ENCODE measurements at places on chromosomes 2 and 18.

GRCh38 chr2:189233527-189233926, 54.0 kb upstream of the COL5A2 start:
- DNase-seq: no peak

- peak; percentile 33 for DNase-seq
Observed at GRCh38 chr2:173075056-173075780, 428 bp upstream of the MAP3K20 start.

DNA sequence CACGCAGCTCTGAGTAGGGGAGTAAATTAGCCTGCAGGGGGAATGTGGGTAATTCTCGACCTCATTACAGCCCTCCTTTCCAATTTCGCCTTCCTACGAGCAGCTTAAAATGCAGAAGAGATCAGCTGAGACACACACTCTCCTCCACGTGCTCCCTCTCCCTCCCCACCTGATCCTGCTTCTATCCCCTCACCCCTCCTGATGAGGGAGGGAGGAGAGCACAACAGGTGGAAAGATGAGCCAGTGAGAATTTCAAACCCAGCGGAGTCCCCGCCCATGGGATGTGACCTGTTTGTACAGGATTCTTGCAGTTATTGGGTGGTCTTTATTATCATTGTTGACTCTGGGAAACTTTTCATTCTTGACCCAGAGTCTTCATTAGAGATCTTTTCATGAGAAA, 35.5 kb downstream of the DDX18 start:
- DNase-seq: no peak

DNA sequence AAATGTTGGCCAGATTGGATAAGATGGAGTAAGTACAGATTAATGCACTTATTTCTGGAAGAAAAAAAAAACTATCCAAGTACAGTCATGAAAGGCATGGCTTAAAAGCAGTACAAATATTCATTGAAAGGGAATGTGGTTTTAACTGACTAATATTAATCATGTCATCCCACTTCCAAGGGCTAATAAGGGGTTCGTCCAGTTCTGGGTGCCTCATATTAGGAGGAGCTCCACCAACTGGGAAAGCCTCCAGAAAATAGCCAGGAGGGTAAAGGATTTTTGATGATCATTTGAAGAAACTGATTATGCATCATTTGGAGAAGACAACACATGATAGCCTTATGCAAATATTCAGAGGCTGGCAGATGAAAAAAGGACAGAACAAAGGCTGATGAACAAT, 115.2 kb upstream of the ARL5A start:
- no peak for DNase-seq

DNA sequence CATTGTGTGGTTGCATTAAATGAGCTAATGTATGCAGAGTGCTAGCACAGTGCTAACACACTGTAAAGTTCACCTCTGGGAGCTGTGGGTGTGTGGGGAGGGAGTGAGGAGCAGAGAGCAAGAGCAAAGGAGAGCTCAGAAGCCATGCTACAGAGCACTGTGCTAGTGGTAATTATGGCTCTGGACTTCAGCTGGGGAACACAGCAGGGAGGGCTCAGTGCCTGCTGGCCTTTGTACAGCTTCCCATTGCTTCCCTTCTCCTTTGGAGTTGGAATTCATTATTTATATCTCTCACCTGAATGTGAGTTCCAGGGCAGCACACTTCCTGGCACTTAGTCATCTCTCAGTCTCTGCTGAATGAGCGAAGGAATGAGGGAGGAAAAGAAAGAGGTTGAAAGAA, 2.5 kb upstream of the PLA2R1 start:
- no peak for DNase-seq

GRCh38 chr2:51960841-51961335, 929.0 kb upstream of the NRXN1 start:
- DNase-seq: no peak

DNA sequence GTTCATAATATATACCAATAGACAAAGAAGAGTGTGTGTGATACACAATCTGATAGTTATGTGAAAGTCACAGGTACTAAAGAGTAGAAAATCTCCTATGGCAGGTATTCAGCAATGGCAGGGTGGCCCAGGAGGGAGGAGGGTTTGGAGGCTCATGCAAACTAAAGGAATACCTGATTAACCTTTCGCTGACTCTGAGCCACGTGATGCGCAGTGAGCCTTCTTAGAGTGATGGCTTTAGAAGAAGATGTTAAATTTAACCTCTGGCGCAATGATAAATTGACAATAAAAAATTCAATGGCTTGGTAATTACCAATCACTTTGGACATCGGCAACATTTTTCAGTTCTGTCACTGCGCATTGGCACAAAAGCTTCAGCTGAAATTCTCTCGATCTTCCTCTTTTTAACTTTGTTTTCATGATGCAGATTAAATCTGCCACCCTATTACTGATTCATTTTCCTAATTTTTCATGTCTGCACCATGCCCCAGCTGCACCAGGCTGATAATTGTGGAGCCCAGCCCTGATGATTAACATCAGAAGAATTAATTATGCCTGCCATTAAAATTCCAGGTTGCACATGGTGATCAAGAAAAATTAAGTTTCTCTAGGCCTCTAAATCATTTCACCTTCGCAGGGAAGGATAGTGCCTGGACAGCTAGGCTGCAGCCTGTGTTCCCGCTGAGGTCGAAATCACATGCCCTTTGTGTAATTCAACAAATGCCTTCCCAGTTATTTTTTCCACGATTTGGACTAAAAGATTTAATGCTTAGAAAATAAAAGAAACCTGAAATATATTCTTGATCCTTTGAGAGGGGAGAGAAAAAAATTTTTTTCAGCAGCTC, 250.6 kb upstream of the HNRNPA3 start:
- DNase-seq: no peak

GRCh38 chr2:165985120-165985519, 31.5 kb upstream of the TTC21B start:
- no peak for DNase-seq

DNA sequence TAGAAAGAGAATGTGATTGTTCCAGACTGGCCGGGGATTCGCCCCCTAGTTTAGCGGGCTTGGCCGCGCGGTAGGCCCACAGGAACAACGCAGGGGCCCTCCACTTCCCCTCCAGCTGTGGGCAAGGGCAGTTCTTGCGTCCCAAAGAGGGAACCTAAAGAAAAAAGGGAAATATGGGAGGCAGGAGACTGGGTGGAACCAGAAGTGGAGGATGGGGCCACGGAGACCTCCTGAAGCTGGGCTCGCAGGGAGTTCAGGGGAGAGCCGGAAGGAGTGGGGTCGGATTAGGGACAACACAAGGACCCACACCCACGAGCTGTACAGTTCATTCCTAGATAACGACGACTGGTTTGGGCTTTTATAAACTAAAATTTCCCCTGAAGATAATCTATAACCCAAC, 18.2 kb downstream of the GNLY start:
- no peak for DNase-seq

GRCh38 chr2:209840434-209840833, 68.8 kb downstream of the UNC80 start:
- DNase-seq: no peak

- no peak for DNase-seq
Observed at GRCh38 chr18:69109686-69110085, 291.0 kb upstream of the DOK6 start.

DNA sequence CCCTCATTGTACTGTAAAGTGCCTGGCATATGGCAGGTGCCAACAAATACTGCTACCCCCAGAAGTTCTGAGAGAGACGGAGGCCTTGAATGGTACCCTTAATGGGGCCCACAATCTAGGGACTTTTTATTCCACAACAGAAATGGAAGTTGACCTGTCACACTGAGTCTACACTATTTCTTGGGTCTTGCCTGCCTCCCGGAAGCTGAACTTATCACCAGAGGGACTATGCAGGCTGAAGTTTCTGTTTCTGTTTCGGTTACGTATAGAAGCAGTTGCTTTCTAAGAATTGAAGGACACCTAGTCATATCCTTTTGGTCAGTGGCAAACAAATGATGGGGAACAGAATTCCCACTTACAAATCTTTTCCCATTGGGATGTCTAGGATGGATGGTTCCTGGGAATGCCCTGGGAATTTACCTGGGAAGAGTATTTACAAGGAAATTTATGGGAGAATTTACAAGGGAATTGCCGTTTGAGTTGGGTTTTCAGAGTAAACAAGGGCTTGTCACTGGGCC, 74.2 kb downstream of the HS1BP3 start:
- DNase-seq: no peak

DNA sequence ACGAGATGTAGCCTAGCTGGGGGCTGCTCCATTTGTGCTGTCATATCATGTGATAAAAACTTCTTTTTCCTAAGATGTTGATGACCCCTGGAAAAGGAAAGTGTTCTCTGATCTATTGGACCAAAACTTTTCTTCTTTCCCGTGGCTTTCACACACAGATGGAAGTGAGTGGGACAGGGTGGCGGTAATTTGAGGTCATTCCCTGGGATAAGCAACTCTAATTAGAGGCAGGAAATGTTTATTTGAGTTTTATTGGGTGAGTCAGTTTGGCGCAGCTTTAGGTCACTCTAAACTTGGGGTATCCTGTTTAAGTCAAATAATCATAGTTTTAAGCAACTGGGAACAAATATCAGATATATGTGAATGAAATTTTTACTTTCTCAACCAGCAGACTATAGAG, 221.0 kb upstream of the EPAS1 start:
- no peak for DNase-seq

DNA sequence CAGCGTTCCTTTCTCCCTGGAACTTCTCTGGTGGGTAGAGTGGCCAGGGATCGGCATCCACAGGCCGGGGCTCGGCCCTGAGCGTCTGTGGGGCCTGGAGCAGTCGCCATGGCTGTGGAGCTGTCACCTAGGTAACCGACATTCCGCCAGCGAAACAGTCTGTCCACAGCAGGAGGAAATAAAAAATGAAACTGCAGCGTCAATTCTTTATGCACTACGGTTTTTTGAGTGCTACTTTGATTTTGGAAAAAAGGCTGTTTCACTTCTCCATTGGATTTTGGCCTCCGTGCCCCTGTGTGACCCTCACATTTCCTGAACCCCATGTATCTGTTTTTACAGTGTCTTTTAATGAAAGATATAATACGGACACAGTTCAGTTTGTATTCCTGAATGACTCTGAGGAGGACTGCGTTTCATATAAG, 163.4 kb downstream of the LDLRAD4 start:
- DNase-seq: no peak

GRCh38 chr2:95314964-95315611, 17.9 kb downstream of the KCNIP3 start:
- DNase-seq: no peak

- DNase-seq: no peak
Observed at GRCh38 chr18:48049757-48050156, 119.3 kb upstream of the SMAD2 start.

DNA sequence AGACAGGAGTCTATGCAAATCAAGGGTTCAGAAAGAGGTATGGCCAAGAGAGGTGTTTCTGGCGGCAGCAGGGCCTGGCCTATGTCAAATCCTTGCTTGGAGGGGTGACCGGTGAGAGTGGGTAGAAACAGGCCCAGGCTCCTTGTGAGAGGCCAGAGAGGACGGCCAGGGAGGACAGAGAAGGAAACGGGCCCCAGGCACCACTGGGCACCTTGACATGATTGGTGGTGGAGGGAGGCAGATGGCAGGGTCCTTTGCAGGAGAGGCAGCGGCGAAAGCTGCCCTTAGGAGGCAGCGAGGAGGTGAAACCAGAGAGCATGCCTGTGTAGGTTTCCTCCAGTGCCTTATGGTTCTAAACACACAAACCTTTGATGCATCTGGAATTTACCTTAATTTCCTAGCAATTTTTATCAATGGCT, 6.2 kb downstream of the RAMP1 start:
- no peak for DNase-seq

DNA sequence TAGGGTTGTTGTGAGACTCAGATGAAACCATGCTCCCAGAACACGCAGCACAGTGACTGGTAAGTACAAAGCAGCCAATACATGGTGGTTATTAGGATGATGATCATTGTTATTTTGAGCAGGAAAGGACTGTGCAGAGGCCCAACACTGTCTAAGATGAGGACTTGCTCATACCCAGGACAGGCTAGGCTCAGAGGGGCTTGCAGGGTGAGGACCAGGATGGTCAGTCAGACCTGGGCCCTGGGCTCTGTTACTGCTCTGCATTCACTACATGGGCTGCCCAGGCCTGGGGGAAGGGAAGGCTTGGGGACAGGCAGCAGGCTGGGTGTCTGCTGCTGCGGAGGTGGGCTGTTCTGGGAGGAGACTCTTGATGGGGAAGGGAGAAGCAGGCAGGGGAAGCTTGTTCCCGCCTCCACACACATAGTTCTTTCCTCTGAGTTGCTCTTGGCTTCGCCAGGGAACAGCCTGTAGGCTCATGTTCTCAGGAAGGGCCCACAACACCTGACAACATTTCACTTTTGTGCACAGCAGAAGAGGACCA, 17.5 kb downstream of the CAPN13 start:
- no peak for DNase-seq

DNA sequence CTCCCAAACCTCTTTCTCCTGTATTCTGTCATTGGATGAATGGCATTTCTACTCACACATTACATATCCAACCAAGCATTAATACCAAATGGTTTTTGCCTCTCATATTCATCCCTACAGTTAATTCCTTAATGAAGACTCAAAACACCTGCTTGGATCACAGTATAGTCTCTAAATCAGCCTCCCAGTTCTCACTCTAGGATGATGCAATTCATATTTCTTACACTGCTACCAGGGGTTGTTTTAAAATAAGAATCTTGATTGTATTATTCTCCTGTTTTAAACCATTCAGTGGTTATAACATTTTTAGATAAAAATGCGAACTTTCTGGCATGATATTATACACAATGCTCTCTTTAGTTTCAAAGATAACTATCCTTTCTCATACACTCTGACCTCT, 281.4 kb upstream of the ZEB2 start:
- no peak for DNase-seq

- DNase-seq: no peak
Observed at GRCh38 chr18:46518438-46518837, 138.6 kb downstream of the LOXHD1 start.

- no peak for DNase-seq
Observed at GRCh38 chr2:130720036-130720435, 8.8 kb upstream of the GPR148 start.

DNA sequence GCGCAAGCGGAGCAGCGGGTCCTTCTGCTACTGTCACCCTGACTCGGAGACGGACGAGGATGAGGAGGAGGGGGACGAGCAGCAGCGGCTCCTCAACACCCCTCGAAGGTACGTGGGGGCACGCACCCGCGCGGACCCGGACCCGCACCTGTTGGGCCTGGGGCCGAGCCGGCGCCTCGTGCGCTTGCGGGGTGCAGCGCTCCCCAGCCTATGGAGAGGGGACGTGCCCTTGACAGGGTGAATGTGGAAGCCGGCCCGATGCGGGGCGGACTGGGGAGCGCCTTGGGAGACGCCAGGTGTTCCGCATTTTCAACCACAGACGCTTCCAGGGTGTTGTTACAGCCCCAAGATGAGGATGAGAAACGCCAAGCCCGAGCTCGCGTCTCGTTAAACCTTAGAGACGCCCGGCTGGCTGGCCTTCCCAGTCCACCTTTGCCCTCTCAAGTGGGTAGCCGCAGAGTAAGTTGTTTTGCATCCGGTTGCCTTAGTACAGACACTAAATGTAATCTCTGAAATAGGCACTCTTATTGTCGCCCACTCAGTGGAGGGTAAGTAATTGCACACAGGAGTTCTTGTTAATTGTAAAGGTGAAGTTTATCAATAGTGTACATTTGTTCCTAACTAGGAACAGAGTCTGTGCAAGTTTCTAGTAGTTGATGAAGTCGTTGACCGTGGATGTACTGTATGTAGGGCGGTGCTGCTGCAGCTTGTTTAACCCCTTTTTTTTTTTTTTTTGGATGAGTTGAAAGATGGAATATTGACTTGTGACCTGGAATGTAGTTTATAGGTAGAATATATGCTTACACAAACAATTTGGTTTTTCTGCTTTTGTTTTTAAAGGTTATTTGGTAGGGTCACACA, 815 bp downstream of the GMCL1 start:
- no peak for DNase-seq
